ENCODE measurements at places on chromosomes 11 and 22. TPM values are rescaled to one million over a fixed set of nuclear protein-coding genes. Genes with fewer than 3 reads are reported as not detected.

DNA sequence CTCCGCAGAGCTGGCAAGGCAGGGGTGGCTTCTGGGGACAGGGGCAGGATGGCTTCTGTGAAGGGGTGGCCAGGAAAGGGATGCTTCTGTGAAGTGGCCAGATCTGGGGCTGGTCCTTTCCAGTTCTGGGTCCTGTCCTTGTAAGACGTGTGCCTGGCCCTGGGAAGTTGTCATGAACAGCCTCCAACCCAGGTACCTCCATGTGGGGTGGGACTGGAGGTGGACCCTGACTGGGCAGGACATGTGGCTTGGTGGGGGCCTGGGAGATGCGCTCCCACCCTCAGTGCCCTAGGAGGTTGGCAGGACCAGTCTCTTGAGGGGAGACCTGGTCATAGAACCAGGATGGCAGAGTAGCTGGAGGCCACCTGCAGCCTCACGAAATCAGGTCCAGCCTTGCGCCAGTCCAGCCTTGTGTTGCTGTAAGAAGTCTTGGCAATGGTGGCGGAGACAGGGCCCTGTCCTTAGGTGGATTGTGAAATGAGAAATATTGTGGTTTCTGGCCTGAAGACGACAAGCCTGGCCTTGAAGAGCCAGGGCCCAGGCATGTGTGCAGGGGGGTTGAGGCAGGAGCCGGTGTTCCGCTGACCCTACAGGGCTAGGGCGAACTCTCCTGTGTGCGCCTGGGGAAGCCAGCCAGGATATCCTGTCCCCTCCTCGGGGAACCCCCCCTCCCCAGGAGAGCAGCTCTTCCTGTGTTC, 2.6 kb downstream of the KCNQ1 start:
- DNase-seq = no peak

GRCh38 chr22:48485149-48486133, 1342.2 kb downstream of the BRD1 start:
- DNase-seq = no peak

DNA sequence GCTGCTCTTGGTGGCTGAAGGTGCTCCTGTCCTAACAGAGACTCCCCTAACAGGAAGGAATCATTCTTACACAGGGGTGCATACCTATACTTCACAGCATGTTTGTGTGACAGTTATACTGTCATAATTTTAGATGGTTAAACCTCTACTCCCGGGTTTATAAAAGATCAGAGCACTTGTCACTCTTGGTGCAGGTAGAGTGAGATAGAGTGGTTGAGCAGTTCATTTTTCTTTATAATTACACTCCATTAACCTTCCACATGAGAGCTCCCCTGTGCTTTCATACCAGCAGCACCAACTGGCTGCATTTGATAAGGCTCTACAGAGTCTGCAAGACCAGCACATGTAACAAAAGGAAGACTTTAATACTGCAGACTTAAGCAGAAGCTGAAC, 72.9 kb downstream of the LARGE2 start:
- DNase-seq = no peak

DNA sequence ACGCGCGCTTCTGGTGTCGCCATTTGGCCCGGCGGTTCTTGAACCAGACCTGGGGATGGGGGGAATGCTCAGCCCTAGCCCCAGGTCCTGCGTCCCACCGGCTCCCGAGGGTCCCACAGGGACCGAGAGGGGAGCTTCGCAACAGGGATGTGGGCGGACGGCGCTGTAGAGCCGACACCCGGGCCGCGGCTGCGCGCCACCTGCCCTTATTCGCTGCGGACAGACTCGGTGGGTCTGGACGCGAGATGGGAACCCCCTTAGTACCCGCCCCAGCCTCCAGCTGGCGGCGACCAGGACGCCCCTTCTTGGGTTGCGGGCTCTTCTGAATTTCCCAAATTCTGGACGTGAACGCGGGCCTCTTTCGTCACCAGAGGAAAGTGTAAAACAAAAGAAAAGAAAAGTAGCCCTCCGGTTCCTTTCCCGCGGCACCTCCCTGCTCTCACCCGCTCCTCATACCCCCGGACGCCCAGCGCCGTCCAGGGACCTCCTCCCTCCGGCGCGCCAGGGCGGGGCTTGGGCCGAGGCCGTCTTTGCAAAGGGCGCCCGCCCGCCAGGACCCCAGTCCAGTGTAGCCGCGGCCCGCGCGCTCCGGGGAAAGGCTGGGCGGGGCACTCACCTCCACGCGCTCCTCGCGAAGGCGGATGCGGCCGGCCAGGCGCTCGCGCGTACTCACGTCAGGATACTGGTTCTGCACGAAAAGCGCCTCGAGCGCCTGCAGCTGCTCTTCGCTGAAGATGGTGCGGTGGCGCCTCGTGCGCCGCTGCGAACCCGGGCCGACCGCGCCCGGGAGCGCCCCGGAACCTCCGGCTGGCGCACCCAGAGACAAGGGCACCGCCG, 827 bp downstream of the GSC2 start:
- DNase-seq = no peak

- no peak for DNase-seq
Measured at GRCh38 chr11:16685914-16686313, 52.5 kb upstream of the C11orf58 start.

- peak; percentile 43 for DNase-seq
Measured at GRCh38 chr22:43481568-43482317, 69.9 kb downstream of the MPPED1 start.

GRCh38 chr22:32754413-32755041, 47.0 kb upstream of the TIMP3 start:
- no peak for DNase-seq

DNA sequence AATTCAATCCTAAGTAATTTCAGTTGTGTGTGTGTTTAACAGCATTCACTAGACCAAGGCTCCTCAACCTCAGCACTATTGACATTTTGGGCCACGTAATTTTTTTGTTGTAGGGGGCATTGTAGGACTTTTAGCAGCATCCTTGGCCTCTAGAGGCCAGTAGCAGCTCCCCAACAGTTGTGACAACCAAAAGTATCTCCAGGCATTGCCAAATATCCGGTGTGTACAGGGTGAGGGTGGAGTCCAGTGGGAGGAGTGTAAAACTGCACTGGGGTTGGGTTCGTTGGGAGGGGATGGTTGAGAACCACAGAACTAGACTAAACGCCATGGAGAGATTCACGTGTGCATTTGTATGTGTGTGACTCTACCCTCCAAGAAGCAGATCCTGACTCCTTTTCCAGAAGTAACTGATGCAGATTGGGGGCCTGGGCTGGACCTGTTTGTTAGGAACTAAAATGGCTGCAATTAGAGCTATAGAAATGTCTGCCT, 5.9 kb upstream of the PHF21A start:
- peak; percentile 62 for DNase-seq

- DNase-seq = peak; percentile 21
Measured at GRCh38 chr11:110529043-110529442, 99.3 kb downstream of the FDX1 start.

GRCh38 chr11:119108146-119108856, 1.2 kb downstream of the C2CD2L start:
- peak; percentile 71 for DNase-seq

DNA sequence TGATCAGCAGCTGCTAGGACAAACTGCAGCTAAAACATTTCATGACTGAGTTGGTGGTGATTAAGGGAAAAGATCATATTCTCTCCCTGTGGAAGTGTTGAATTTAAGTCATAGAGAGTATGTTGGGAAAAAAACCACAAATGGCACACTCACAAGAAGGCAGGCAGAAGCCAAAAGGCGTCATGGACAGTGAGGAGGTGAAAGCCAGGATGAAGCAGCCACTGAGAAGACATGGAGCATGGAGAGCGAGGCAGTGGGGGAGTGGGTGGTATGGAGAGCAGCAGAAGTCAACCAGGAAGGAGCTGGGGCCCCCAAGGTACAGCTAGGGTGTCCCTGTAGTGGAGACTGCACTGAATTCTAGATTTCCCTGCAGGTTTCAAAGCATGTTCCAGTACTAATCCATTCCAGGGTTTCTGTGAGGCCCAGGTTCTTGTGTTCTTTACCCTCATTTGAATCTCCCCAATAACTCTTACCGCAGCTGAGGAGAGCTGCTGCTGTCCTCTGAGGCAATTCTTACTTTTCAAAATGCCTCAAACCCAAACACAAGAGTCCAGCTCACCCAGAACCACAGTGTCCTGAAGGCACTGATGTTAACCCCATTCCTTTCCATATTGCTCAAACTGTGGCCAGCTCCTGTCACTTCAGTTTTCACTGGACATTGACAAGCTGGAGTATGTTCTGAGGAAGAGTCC, 191.8 kb upstream of the E2F8 start:
- DNase-seq = peak; percentile 77

DNA sequence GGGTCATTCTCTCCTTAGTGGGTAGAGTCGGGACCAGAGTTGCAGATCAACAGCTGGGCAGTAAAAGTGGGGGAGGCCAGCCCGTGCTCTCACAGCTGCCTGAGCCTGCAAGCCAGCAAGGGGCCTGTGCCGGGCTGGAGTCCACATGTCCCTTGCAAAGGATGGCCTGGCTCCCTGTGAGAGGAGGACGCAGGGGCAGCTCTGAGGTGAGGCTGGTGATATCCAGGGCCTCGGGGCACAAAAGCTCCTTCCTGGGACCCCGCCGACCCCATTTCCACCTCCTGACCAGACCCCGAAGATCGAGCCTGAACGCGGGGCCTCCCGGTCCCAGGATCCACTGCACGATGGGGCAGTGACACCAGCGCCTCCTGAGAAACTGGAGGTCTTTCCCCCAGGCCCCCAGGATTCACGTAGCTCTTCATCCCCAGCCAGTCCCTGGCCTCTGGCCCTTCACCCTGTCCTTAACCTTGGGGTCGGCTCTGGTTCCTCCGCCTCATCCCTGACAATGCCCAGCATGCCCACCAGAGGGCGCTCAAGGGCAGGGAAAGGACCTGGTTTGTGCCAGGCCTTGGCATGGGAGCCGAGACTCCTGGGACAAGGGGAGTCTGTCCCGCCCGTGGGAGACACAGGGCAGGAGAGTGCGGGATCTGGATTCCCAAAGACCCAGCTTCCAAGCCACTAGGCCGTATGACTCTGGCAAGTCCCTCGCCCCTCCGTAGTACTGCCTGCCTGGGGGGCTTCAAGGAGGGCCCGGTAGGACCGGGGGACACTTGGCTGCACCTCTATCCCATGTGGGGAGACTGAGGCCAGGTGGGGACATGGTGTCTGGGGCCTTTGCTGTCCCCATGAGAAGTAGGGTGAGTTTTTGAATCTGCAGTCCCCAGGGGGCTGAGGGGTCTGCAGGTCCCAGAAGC, 17.8 kb upstream of the WNT7B start:
- peak; percentile 58 for DNase-seq

GRCh38 chr22:37237371-37238268, 6.4 kb downstream of the RAC2 start:
- no peak for DNase-seq

DNA sequence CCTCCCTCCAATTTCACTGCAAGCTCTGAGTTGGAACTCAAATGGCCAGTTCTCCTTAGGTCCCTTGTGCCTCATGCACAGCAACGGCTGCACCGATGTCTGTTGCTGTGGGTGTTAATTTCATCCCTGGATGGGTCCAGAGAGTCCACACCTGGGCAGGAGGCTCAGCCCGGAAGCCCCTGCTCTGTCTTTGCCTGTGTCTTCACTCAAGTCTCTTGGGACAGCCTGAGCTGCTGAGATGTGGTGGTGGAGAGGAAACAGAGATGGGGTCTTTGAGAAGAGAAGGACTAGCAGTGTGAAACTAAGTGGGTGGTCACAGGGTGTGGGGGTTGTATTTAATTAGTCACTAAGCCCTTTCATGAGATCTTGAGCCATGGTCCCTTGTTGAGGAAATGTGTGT, 109.3 kb downstream of the NECTIN1 start:
- DNase-seq = peak; percentile 77

GRCh38 chr11:97019754-97020153, 629.9 kb downstream of the JRKL start:
- DNase-seq = no peak

- DNase-seq = no peak
Measured at GRCh38 chr22:24489011-24489410, 6.1 kb upstream of the UPB1 start.

DNA sequence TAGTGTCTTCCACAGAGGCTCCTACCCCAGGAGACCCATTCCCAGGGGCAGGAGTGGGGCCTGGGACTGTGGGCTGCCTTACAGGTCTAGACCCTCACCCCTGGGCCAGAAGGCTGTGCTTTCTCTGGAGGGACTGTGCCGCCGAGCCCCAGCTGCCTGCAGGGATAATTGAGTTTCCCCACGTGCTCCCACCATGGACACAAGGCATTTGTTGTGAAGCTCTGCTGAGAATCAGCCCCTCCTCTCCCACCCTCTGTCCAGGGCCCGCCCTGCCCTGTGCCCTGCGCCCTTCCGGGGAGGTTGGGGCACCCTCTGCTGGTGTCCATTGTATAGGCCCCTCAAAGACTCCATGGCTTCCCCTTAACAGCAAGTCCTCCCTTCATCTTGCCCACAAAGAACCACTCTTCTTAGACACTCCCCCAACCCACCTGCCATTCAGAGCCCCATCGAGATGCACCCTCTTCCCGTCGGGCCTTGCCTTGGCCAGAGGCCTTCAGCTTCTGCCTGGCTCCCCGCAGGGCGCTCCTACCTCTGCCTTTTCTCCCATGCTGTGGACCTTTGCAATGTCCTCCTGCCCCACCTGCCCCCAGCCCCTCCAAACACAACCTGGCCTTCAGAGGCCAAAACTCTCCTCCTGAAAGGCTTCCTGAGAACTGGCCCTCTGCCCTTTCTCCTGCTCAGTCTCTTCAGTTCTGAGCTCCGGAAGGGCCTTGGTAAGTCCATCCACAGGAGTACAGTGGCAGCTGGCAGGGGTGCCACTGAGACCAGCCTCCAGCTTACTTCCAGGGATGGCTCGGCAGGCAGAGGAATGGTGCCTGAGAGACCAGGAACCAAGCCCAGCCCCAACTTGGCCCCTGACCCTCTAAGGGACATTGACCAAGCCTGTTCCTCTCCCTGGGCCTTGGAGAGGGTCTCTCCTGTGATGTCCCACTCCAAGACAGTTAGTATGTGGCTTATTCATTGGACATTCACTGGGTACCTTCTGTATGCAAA, 22.4 kb downstream of the DUSP8 start:
- peak; percentile 10 for DNase-seq

DNA sequence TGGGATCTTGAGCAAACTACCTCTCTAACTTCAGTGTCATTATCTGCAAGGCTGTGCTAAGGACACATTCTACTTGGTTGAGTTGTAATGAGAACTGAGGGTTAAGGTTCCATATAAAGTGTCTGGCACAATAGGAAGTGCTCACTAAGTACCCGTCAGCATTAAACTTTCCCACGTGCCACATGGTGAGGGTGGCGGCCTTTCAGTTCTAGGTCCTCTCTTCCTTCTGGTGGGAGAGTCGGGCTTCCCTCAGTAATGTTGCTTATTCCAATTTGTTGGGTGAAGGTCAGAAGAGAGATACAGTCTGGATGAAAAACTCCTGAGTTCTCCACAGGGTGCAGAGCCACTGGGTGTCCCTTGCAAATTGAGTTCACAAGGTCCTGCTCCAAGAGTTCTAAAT, 4.6 kb upstream of the CD6 start:
- DNase-seq = no peak

- DNase-seq = no peak
Measured at GRCh38 chr11:41377709-41378394, 81.6 kb downstream of the LRRC4C start.

- DNase-seq = no peak
Measured at GRCh38 chr11:88179971-88180629, 4.9 kb upstream of the RAB38 start.

The NAP1L4 gene
- total RNA-seq = 188 TPM

The VSIG10L2 gene
- total RNA-seq = not detected

The DDTL gene
- total RNA-seq = 3.7 TPM

The FAM180B gene
- total RNA-seq = 0.26 TPM

The C11orf86 gene
- total RNA-seq = not detected

The POU2F3 gene
- not detected for total RNA-seq

The IL10RA gene
- total RNA-seq = 25.2 TPM

The MMP27 gene
- not detected for total RNA-seq

The RAB3IL1 gene
- total RNA-seq = not detected

The ZW10 gene
- total RNA-seq = 19.9 TPM

The OR8G5 gene
- total RNA-seq = not detected

The JOSD1 gene
- total RNA-seq = 54.7 TPM

The CNTN5 gene
- not detected for total RNA-seq

Data from OCI-LY7 (cell line).